ENCODE measurements at places on chromosomes 2 and 18. TPM values are rescaled to one million over a fixed set of nuclear protein-coding genes. Genes with fewer than 3 reads are reported as not detected.

GRCh38 chr2:234968631-234969305, 17.0 kb downstream of the SH3BP4 start:
- DNase-seq, result no peak

GRCh38 chr2:36367486-36367885, 11.9 kb downstream of the CRIM1 start:
- DNase-seq, result no peak

Gene SERPINB12
- not detected for total RNA-seq

DNA sequence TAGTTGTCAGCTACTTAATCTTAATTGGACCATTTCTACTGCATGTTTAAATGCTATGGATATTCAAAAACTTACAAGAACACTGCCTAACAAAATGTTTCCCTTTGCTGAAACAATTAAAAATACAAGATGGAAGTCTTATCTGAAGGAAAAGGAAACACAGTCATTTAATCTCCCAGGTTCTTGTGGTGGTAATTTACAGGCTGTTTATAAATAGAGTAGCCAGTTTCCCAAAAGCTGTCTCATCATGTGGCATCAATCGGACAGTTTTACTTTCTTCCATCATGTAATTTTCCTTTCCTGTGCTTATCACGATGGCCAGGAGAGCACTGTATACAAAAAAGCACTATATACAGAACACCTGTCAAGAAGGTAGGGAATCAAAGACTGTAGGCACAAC, 368.1 kb downstream of the ZEB2 start:
- no peak for DNase-seq

- DNase-seq, result no peak
Observed at GRCh38 chr2:150478200-150478974, 9.1 kb downstream of the RND3 start.

Gene KYNU
- 0.26 TPM for total RNA-seq

DNA sequence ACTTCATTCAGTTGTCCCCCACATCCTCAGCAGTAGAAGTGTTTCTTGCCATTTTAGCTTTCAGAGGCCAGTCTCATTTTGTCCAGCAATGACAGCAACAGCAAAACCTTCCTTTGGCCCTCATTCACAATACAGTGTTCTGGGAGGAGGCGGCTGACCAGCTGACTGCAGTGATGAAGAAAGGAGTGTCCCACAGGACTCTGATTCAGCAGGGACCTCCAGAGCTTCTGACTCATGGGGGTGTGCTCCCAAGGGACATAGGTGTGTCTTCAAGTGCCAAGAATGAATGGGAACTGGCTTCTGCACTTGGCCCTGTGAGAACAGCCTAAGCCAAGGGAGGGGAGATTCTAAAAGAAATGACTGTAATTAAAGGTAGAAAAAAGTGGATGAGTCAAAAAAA, 147.0 kb upstream of the PELI1 start:
- no peak for DNase-seq

All from dermis microvascular lymphatic vessel endothelial cell (primary cell).